GM03348 (cell line): ENCODE measurements at places on chromosomes 2 and 18.

DNA sequence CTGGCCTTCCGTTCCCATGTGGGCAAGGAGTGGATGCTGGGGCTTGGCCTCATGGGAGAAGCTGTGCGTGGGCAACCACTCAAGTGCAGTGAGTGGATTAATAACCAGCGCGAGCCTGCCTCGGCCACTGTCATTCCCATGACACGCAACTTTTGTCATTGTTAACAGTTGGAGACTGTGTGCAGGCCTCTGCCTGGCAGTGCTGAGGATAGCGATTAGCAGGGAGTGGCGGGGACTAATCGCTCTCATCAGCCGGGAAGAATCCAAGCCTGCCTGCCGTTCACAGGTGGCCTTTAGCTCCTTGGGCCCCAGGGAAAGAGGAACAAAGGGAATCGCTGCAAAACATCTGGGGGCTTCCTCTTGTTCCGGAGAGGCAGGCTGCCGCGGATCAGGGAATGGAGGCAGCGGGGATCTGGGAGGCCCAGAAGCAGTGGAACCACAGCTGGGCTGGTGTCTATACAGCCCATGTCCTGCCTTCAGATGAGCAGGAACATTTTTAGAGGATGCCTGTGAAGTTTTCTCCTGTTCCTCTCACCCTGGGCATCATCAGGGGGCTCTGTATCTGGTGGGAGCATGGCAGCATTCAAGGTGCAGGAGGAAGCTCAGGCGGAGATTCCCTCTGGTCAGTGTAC, 53.8 kb downstream of the CTIF start:
- no peak for DNase-seq

DNA sequence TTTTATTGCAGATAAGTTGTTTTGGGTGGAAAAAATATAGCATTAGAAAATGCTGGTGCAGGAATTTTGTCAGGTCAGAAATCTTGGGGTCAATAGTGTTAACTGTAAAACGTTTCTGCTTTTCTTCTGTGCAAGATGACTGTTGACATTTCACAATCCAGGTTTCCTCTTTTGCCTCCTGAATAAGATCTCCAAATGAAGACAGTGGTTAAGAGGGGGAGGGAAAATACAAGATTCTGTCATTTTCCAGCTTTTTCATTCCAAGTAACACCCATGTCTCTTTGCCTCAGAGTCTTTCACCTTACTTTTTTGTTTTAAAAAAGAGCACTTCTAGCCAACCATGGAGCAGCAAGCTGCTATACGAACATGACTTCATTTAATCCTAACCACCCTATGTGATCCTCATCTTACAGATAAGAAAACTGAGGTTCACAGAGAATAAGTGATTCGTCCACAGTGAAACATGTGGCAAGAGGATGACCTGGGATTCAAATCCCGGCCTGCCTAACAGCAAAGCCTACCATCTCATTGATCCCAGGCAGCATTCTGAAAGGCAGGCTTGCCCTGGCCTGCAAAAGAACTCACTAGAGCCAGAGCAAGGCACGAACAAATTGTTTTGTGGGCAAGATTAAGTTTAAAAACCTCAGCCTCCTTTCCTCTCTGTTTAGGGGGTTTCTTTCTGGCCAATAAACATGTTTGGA, 3.0 kb downstream of the PLEK start:
- no peak for DNase-seq

GRCh38 chr18:45137087-45137419, 456.4 kb downstream of the SETBP1 start:
- no peak for DNase-seq

GRCh38 chr2:160876029-160876428, 284.2 kb upstream of the TANK start:
- DNase-seq, result no peak

DNA sequence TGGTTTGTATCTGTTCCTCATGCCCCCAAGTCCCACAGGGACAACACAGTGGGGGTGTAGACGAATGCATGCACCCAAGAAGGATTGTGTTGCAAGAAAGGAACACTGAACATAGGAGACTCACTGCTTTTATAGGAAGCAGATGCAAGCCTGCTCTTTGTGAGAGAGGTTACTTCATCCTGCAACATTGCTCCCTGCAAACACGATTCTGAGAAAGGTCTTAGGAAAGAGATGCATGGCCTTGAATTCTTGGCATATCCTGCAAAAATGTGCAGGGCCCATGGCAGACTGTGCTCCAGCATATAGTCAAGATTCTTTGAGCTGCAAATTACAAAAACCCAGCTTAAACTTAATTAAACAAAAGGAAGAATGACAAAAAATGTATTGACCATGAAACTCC, 312.2 kb upstream of the MGAT5 start:
- DNase-seq, result no peak

- DNase-seq, result no peak
These were observed 20.9 kb downstream of the MTERF4 start for GRCh38 chr2:241081190-241081642.
